ENCODE measurements at places on chromosomes 7 and 10.

DNA sequence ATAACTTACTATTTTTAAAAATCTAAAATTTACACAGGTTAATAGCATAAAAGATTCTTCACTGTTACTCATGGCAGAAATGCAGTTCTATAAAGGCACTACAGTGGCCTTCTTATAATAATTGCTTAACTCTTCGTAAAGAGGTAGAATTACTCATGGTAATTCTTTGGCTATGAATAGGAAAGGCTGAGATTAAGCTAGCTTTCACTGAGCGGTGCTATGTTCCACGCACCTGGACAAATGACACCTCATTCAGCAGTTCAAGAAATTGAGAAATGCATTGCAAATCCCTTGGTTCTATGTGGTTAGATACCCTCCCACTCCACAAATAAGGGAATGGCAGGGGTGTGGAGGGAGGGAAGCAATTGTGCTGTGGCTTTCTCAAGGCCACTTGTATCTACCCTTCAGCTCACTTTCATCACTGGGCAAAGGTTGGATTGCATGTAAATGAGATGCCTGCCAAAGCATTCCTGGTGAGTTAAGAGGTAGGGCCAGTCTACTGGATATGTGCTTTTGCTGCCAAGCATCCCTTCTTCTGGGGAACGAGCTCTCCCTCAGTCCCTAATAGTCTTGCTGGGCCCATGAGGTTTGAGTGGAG is 210.9 kb downstream of the TEX36 start:
- DNase-seq: no peak

- DNase-seq: no peak
Observed at GRCh38 chr7:135770139-135770710, 21.6 kb upstream of the FAM180A start.

DNA sequence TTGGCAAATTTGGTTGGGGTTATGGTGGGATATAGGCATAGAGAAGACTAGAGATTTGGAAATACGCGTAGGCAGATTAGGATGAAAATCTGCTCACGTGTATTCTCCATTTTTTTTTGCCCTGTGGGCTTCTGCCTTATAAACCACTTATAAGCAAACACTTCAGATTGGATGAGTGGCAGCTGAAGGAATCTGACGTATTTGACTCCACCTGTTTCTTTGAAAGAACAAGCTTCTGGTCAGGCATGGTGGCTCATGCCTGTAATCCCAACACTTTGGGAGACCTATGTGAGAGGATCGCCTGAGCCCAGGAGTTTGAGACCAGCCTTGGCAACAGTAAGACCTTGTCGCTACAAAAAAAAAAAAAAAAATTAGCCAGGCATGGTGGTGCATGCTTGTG is 5.1 kb downstream of the STK31 start:
- DNase-seq: no peak

- no peak for DNase-seq
Observed at GRCh38 chr10:89122433-89123051, 84.6 kb downstream of the CH25H start.

Measured in non-pigmented ciliary epithelial cell (primary cell).